ENCODE measurements at places on chromosomes 1 and 21.

- no peak for DNase-seq
Measured at GRCh38 chr1:3339856-3340255, 114.6 kb upstream of the ARHGEF16 start.

DNA sequence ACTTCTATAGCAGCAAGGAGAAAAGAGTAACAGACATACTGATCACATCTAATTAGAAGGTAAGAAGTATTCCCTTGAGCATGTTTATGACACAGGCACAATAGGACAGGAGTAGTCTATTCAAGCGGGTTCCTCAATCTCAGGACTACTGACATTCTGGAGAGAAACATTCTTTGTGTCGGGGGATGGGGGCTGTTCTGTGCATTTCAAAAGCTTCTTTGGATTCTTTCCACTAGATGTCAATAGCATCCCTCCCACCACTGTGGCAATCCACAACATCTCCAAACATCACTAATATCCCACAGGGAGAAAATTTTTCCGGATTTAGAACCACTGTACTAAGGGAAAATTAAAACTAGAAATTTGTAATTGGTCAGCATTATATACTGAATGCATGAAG lies 56.9 kb downstream of the ADAMTS5 start:
- DNase-seq: no peak

- DNase-seq: no peak
Measured at GRCh38 chr1:108712606-108713150, at the start of gene FNDC7. Gene FNDC7 (plus strand): TSS chr1:108712908. CDS start chr1:108712934, 26 bp downstream.

DNA sequence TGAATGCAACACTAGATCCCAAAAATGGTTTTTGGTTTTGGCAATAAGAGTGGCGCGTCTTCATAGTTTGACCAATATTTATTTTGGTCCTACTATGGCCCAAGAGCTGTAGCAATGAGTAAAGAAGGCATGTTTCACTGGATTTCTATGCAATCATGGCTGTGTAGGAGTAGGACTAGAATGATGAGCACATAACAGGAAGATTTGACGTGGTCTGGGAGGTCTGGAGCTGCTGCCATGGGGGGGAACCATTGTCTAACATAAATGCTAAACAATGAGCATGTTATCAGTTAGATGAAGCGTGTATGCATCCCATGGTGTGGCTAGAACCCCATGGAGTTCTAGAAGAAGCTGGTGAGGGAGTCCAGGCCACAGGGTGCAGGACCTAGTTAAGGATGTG lies 38.3 kb downstream of the OLIG1 start:
- no peak for DNase-seq

DNA sequence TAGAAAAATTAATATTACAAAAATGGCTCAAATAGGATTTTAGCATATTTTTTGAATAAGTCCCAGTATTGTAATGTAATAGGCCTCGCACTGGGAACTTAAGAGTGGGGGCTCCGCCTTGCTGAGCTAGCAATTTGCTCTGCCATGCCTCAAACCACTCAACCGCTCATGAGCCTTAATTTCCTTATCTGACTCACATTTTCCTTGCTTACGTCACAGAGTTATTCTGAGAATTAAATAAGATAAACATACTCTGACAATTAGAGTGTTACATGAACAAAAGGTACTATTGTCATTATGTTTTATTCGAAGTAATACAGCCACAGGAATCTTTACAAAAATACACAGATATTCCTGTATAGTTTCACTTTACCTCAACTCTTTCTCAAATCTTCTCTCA lies 108.1 kb downstream of the SLC44A5 start:
- no peak for DNase-seq

GRCh38 chr1:23057301-23057700 lies 38.0 kb downstream of the KDM1A start:
- DNase-seq: no peak

DNA sequence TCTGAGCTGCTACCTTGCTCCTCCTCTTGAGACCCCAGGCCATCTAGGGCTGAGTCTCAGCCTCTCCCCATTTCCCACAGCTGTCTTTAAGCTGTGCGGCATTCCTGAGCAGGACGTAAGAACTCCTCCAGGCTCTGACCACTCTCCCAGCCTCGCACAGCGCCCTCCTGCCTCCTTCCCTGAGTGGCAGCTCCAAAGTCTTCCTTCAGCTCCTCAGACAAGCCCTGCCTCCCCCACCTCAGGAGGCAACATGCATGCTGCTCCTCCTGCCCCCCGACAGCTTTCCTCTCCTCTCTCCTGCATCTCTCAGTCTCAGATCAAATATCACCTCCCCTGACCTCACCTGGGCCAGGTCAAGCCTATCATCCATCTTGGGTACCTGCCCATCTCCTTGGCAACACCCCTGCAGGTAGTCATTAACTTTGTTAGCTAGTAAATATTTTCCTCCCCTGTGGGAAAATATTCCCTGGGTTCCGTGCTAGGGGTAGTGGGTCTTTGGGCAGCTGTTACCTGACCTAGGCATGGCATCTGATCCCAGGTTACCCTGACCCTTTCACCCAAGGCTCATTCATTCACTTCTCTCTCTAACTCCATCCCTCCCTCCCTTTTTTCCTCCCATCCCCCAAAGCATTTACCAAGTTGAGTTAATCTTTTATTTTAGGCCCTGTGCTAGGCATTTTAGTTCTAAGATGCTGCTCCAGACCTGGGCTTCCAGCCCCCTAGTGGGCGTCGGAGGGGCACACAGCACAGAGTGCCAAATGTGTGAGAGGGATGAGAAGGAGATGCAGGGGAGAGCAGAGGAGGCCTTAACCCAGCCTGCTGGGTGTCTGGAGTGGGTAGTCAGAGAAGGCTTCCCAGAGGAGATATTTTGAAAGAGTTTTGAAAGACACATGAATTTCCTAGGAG lies 419.9 kb downstream of the PTPRU start:
- DNase-seq: no peak

GRCh38 chr21:42194863-42195262 lies 24.1 kb upstream of the ABCG1 start:
- no peak for DNase-seq

GRCh38 chr1:66460776-66461175 lies 73.2 kb upstream of the SGIP1 start:
- no peak for DNase-seq

DNA sequence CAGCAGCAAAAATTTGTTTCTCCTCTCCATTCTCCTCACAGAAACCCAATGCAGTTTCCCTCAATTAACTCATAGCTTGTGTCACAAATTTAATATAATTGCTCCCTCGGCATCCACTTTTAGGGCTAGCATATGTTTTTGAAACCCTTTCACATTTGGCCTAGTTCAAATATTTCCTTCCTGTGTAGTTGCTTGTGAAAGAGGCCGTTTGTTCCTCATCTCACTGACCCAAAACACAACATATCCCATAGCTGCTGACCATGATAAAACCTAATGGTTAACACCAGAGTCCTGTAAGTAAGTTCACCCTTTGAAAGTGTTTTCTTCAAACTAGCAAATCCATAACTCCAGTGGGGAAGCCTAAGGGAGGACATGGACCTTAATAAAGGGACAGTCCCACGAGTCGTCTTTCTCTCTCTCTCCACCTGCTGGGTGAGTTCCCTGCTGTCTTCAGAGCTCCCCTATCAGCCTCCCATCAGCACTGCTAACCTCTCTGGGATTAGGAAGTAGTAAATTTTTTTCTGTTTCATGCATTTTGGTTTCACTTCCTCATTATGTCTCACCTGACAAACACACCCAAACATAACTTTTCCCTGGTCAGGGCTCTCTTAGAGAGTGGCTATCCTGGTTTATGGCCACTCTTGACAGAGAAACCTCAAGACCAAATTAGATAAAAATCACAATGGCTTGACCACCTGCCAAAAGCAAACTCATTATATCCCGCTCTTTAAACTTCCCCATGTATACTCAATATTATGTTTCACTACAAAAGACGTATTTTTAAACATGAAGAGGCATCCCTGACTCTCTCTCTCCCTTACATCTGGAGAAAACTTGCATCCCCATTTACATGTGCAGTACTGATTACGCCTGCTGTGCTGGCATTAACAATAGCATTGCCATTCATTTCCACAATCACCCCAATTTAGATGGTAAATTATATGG lies 177.7 kb upstream of the HP1BP3 start:
- DNase-seq: no peak

- no peak for DNase-seq
Measured at GRCh38 chr1:48687282-48688045, 89.2 kb downstream of the BEND5 start.

DNA sequence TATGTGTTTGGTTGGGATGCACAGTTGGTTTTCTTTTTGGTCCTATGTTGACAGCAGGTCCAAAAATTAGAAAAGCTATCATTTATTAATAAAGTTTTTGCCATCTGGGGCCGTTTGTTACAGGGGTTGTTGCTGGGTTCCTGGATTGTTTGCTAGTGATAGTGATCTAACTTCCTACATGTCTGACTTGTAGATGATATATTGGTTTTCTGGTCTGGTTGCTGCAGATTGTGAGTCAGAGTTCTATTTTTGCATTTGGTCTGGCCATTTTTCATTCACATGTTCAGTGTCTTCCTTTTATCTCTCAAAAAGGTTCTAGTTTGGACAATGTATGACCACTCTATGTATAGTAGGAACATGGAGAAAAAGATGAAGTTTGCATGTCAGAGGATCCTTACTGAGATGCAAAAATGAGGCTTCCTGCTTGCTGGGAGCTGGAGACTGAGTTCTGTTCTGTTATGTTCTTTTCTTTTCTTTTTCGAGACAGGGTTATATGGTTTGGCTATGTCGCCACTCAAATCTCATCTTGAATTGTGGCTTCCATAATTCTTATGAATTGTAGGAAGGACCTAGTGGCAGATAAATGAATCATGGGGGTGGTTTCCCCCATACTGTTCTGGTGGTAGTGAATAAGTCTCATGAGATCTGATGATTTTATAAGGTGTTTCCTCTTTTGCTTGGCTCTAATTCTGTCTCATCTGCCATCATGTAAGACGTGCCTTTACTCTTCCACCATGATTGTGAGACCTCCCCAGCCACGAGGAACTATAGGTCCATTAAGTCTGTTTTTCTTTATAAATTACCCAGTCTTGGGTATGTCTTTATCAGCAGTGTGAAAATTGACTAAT lies 4.2 kb upstream of the NVL start:
- DNase-seq: no peak

DNA sequence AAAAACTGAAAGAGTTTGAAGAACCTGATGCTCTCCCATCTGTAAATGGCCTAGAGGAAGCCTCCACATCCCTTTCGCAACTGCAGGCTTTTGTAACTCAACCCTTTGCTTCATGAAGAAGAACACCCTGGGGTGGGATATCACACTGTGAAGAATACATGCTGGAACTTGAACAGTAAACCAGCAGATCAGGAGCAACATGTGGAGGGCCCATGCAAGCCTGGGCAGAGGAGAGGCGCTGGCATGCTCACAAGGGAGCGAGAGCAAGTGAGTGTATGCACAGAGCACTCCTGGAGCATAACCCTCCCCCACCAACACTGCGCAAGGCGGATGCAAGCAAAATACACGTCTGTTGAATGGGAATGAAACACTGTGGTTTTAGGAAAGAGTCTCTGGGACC lies 24.6 kb upstream of the SPAG17 start:
- DNase-seq: no peak

DNA sequence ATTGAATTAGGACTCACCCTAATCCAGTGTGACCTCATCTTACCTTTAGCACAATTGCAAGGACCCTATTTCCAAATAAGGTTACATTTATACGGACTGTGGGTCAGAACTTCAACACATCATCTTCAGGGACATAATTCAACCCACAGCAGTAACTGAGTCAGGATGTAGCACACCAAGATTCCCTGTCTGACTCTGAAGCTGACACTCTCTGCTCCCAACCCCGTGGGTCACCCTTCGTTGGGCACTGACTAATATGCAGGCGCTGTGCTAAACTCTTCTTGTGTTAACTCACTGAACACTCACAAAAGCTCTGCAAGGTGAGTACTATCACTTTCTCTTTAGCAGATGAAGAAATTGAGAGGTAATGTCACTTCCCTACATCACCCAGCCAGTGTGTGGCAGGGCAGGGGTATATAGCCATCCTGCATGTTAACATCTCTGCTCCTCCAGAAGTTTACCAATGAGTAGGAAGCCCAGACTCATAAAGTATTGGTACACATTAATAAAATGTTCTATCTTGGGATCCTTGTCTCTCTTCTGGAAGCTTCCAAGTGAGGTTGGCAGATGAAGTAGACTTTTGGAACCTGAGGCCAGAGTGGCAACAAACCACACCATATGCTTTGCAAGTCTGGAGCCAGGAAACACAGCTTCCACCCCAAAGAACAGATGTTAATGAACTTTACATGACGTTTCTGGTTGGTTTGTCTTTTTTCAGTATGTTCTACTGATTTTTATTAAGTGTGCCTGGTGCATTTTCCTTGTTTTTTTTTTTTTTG lies 139.2 kb upstream of the KLHDC7A start:
- DNase-seq: no peak

DNA sequence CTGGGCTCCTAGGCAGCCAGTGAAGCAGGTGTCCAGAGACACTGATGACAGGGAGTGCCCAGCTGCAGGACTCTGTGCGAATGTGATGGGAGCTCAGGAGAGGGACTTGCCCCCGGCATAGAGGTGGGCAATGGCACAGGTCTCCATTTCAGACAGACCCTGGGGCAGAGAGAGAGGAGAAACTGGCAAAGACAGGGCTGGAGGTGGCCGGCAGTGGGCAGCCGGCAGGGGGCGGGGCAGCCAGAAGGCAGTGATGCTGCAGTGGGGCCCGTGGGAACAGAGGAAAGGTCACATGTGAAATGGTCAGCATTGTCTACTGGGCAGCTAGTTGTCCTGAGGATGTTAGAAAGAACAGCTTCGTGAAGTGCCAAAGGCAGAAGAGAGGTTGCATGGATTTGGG lies 112.6 kb downstream of the HUNK start:
- no peak for DNase-seq

DNA sequence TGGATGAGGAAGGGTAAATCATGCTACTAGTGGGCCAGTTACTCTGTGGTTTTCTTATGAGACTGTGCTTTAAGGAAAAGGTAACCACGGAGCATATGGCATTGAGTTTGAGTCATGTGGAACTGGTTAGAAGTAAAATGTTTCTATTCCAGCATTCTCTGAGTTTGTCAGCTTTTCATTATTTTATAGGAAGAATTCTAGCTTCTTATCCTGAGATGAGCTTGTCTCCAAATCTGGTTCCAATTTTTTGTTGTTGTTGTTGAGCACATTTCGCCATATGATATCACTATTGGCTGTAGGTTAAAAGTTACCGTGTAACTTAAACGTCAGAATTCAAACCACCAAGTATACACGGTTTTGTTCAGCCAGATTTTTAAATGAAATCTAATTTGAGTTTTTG lies 69.9 kb downstream of the ATF6 start:
- no peak for DNase-seq

- no peak for DNase-seq
Measured at GRCh38 chr1:75338616-75339483, 204.7 kb downstream of the LHX8 start.

GRCh38 chr1:158334526-158335212 lies 3.3 kb upstream of the CD1B start:
- no peak for DNase-seq

DNA sequence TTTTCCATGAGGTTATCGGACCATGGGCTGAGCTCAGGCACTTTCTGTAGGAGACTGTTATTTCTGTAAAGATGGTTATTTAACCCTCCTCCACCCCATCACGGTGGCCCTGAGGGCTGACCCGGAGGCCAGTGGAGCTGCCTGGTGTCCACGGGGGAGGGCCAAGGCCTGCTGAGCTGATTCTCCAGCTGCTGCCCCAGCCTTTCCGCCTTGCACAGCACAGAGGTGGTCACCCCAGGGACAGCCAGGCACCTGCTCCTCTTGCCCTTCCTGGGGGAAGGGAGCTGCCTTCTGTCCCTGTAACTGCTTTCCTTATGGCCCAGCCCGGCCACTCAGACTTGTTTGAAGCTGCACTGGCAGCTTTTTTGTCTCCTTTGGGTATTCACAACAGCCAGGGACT lies 2.6 kb upstream of the CCDC28B start:
- no peak for DNase-seq
